Left ventricle myocardium inferior (tissue), 1 donor: ENCODE measurements at places on chromosomes 4 and X. TPM values are rescaled to one million over a fixed set of nuclear protein-coding genes. Genes with fewer than 3 reads are reported as not detected.

DNA sequence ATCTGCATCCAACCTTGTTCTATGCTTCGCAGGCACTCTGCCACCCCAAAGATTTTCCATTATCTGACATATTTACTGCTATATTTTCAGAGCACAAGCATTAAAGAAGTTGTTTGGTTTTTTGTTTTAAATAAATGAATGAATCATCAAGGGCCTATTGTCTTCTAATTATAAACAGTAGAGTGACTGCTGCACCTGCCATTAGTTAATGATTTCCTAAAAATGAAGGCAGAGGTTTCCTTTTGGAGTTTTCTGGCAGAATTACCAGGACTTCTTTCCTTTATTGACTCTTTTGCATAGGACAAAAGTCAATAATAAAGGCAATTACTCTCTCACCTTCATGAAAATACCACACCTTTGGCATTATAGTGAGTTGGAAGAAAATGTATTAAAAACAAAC lies 238.1 kb downstream of the INPP4B start:
- H3K27ac ChIP-seq = no peak overlapping the region
- H3K36me3 ChIP-seq = no peaks in the 10 kb centered on the region
- no peak for DNase-seq
- no peak overlapping the region for H3K4me3 ChIP-seq
- no peaks in the 10 kb centered on the region for H3K27me3 ChIP-seq

DNA sequence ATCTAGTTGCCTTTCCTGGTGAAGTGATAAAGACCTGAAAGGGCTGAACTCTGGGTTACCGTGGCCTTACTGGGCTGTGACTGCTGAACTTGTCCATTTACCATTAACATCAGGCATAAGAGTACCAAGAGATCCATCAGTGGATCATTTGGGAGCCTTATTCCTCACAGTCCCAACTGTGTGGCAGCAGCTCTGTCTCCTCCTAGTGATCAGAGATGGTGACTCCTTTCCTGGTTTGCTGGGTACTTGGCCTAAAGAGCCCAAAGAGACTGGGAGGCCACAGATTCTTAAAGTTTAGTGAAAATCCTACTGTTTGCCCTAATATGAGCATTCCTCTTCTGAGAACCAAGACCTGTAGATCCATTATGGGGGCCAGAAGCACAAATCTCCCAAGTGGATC lies 56.3 kb upstream of the ATP6AP2 start:
- no peak overlapping the region for H3K4me3 ChIP-seq
- peaks cover 8% of the 10 kb centered on the region for H3K4me1 ChIP-seq
- H3K36me3 ChIP-seq = no peaks in the 10 kb centered on the region
- H3K27me3 ChIP-seq = no peaks in the 10 kb centered on the region

GRCh38 chr4:74715706-74716435 lies 78.5 kb downstream of the BTC start:
- H3K36me3 ChIP-seq = no peaks in the 10 kb centered on the region
- no peak overlapping the region for H3K27ac ChIP-seq
- H3K27me3 ChIP-seq = no peaks in the 10 kb centered on the region
- DNase-seq = no peak
- no peaks in the 10 kb centered on the region for H3K4me1 ChIP-seq

DNA sequence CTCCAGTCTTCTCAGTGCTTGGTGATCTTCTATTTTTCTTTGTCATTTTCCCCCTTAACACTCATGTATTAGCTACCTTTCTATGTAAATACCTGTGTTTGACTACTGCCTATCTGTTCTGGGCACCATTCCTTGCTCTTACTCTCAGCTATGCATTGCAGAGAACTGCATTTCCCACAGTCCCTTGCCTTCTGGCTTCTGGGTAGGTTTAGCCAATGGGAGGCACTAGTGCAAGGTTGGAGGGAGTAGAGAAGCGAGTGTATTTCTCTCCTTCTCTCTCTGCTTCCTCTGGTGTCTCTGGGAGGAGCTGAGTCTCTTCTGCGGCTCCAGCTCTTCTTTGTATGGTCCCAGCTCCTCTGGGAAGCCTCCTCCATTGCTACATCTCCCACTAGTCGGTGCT lies 50.5 kb downstream of the CWH43 start:
- DNase-seq = no peak
- no peaks in the 10 kb centered on the region for H3K4me1 ChIP-seq
- H3K27me3 ChIP-seq = peaks cover 35% of the 10 kb centered on the region
- H3K27ac ChIP-seq = no peak overlapping the region
- no peaks in the 10 kb centered on the region for H3K36me3 ChIP-seq
- no peak overlapping the region for H3K4me3 ChIP-seq

- H3K36me3 ChIP-seq = peaks cover 3% of the 10 kb centered on the region
- H3K4me1 ChIP-seq = peaks cover 72% of the 10 kb centered on the region
- no peaks in the 10 kb centered on the region for H3K27me3 ChIP-seq
- H3K27ac ChIP-seq = peak overlapping the region; percentile 62
- H3K4me3 ChIP-seq = no peak overlapping the region
Measured at GRCh38 chr4:169627307-169627706, 6.9 kb downstream of the CLCN3 start.

- no peaks in the 10 kb centered on the region for H3K27me3 ChIP-seq
- no peak overlapping the region for H3K4me3 ChIP-seq
- no peak overlapping the region for H3K27ac ChIP-seq
- H3K4me1 ChIP-seq = no peaks in the 10 kb centered on the region
Measured at GRCh38 chrX:101668143-101668542, 8.5 kb upstream of the ARMCX2 start.

DNA sequence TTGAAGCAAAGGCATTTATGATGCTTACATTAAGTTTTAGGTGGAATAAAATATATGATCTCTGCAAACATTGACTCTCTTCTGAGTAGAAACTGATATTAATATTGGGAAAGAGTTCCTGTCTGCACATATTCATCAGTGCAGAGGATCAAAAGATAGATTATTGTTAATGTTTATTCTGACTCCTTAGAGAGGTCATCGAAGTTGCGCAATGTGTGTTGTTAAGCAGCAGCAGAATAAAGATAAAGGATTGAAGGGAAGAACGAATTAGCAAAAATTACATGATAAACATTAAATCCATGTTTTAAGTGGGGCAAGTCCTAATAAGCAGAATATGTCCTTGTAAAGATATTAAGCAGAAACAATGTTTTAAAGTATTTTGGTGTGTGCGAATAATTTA lies 72.6 kb upstream of the MBNL3 start:
- H3K27ac ChIP-seq = no peak overlapping the region
- no peak for DNase-seq
- H3K27me3 ChIP-seq = no peaks in the 10 kb centered on the region
- H3K36me3 ChIP-seq = no peaks in the 10 kb centered on the region

DNA sequence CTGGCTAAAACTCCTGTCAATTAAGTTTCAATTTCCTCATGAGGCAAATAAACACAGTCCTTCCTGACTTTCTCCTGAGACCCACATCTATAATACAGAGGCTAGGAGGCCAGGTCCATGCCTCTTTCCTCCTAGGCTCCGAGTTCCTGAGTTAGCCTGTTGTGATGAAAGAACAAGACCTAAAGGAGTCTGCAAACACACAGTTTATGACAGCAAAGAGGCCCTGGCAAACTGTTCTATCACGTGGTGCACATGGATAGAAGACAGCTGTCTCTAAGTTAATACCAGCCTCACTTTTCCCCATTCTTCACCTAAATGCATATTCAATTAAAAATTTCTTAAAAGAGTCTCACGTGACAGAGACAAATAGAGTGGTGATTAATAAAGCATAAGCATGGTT lies 145.2 kb downstream of the TET2 start:
- no peaks in the 10 kb centered on the region for H3K27me3 ChIP-seq
- no peak for DNase-seq
- no peaks in the 10 kb centered on the region for H3K4me1 ChIP-seq

DNA sequence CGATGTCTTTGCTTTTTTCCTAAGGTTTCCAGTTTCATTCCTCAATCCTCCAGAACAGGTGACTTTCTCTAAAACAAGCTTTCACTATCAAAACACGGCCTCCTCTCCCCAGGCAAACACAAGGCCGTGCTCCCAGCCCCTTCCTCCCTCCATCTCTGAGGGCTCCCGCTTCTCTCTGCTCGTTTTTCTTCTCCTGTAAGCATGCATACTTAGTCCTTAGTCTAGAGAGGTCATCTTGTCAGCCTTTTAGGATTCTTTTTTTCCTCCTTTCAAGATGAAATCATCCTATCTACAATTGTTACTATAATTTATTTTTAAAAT lies 18.7 kb downstream of the DCTD start:
- H3K4me1 ChIP-seq = no peaks in the 10 kb centered on the region
- H3K27me3 ChIP-seq = no peaks in the 10 kb centered on the region

- H3K27me3 ChIP-seq = no peaks in the 10 kb centered on the region
- no peaks in the 10 kb centered on the region for H3K36me3 ChIP-seq
- H3K4me1 ChIP-seq = no peaks in the 10 kb centered on the region
- H3K4me3 ChIP-seq = no peak overlapping the region
- no peak for DNase-seq
Measured at GRCh38 chr4:136599890-136600289, 932.4 kb downstream of the PCDH18 start.

DNA sequence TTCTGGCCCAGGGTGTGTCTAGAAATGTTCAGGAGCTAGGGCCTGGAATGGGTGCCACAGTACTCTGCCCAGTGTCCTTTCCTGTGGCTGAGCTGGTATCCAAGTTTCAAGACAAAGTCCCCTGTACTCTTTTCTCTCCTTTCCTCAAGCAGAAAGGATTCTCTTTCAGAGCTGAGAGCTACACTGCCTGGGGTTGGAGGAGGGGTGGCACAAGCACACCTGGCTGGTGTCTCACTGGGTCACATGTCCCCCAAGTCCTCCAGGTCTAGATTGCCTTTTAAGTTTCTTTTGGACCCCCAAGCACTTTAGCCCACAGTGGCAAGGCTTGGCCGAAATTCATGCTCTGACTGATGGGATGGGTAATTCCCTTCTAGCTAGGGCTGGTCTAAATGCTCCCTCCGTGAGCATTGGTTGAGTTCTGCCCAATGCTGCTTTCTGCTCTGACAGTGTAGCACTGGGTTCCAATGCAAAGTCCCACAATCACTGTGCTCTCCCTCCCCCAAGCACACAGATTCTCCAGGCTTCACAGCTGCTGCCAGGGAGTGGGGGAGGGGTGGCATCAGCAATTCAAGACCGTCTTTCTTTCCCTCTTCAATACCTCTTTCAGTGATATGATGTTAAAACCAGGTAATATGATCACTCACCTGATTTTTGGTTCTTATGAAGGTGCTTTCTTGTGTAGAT lies 47.8 kb downstream of the BEX3 start:
- H3K27ac ChIP-seq = no peak overlapping the region
- DNase-seq = no peak
- no peak overlapping the region for H3K4me3 ChIP-seq
- H3K27me3 ChIP-seq = no peaks in the 10 kb centered on the region
- no peaks in the 10 kb centered on the region for H3K36me3 ChIP-seq

DNA sequence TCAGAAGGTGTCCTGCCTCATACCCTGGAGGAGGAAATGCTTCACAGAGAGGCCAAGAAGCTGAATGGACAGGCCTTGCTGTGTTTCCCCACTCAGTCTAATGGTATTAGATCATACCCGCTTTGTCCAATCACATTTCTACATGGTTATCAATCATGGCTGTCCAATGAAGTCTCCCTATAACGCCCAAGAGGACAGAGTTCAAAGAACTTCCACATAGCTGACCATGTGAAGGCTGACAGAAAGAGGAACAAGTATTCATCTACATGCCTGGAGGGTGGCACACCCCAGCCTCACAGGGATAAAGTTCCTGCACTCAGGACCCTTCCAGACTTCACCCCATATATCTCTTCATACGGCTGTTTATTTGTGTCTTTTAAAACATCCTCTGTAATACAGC lies 123.4 kb downstream of the MANBA start:
- H3K4me1 ChIP-seq = no peaks in the 10 kb centered on the region
- H3K27me3 ChIP-seq = no peaks in the 10 kb centered on the region
- no peak for DNase-seq
- peaks cover 57% of the 10 kb centered on the region for H3K36me3 ChIP-seq

- no peak for DNase-seq
- H3K4me3 ChIP-seq = no peak overlapping the region
- no peaks in the 10 kb centered on the region for H3K27me3 ChIP-seq
- no peaks in the 10 kb centered on the region for H3K36me3 ChIP-seq
Measured at GRCh38 chr4:56078866-56079265, 130.1 kb downstream of the CEP135 start.

DNA sequence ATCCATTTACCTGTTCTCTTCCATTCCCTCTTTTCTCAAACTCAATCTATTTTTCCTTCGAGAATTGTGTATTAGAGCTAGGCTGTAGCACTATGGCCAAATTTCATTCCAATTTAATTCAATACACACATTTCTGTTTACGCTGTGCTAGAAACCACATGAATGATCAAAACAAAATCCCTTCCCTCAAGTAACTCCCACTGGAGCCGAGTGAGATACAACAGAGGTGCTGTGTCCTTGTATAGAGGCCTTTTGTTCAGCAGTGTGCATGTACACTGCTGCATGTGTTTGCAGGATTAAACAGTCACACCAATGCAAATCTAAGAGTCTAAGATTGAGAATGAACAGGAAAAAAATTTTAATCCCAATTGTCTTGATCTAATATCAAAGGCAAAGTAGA lies 734.2 kb downstream of the RAPGEF2 start:
- DNase-seq = no peak
- no peaks in the 10 kb centered on the region for H3K27me3 ChIP-seq
- H3K4me1 ChIP-seq = no peaks in the 10 kb centered on the region
- H3K36me3 ChIP-seq = no peaks in the 10 kb centered on the region

- H3K27ac ChIP-seq = no peak overlapping the region
- H3K36me3 ChIP-seq = peaks cover 13% of the 10 kb centered on the region
- no peak for DNase-seq
- no peaks in the 10 kb centered on the region for H3K4me1 ChIP-seq
Measured at GRCh38 chr4:123093236-123093635, 170.8 kb upstream of the NUDT6 start.

DNA sequence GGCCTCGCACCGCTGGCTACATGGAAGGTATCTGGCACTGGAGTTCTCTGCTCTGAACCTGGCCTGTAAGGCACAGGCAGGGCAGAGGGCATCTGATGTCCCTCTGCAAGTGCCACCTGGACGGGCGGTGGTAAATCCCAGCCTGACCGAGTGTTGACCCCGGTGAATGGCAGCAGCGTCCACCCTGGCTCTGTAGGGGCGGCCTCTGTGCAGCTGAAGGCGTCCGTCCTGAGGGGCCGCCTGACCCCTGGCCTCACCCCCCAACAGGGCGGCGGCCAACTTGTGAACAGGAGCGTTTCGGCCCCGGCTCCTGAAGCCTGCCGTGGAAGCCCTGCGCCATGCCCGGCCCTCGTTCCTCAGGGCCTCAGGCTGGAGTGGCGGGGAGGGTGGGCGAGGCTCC lies 51.4 kb downstream of the CPZ start:
- H3K36me3 ChIP-seq = no peaks in the 10 kb centered on the region
- no peak overlapping the region for H3K4me3 ChIP-seq
- no peaks in the 10 kb centered on the region for H3K4me1 ChIP-seq
- H3K27me3 ChIP-seq = peaks cover 99% of the 10 kb centered on the region
- no peak for DNase-seq

- H3K27me3 ChIP-seq = no peaks in the 10 kb centered on the region
- H3K4me1 ChIP-seq = no peaks in the 10 kb centered on the region
- H3K36me3 ChIP-seq = no peaks in the 10 kb centered on the region
- H3K4me3 ChIP-seq = no peak overlapping the region
- H3K27ac ChIP-seq = no peak overlapping the region
- no peak for DNase-seq
Measured at GRCh38 chrX:95290455-95290854, 1394.2 kb upstream of the DIAPH2 start.

The IL21 gene
- total RNA-seq = not detected

The CCSER1 gene
- total RNA-seq = 13.2 TPM

The ARX gene
- total RNA-seq = not detected

The BGN gene
- 84.3 TPM for total RNA-seq

The ENAM gene
- 6.2 TPM for total RNA-seq

The TEX13D gene
- total RNA-seq = not detected

The CLGN gene
- total RNA-seq = 47.0 TPM

The SLC9B1 gene
- 0.55 TPM for total RNA-seq

The INTU gene
- total RNA-seq = 5.2 TPM

The MAGEA2B gene
- total RNA-seq = not detected
